ENCODE measurements at places on chromosomes 2 and 18.
A peak's percentile ranks its signal among the peaks of the same experiment; 100 is the strongest.

GRCh38 chr2:215841175-215841816 is 172.1 kb downstream of the MREG start:
- no peak for DNase-seq

DNA sequence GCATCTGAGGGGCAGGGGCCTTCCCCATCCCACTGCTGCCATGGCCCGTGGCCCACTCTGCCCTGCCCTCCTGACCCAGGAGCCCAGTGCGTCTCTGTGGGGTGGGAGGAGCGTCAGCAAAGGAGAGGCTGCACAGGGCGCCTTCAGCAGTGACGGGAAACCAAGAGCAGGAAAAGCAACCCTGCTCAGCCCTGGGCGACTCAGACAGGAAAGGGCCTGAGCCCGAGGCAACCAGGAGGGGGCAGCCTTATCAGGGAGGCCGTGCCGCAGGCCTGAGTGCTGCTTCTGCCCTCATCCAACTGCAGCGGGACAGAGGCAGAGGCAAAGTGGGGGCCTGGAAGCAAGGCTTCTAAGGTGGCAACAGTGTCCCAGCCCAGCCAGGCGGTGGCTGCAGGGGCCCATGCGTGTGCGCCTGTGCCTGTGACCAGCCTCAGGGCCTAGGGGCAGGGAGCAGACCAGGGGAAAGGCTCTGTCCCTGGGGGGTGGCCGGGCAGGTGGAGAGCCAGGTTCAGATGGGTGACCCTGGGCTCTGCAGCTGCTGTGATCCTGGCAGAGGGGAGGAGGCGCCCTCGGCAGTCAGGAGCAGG is 23.3 kb upstream of the ALPI start:
- DNase-seq: no peak

DNA sequence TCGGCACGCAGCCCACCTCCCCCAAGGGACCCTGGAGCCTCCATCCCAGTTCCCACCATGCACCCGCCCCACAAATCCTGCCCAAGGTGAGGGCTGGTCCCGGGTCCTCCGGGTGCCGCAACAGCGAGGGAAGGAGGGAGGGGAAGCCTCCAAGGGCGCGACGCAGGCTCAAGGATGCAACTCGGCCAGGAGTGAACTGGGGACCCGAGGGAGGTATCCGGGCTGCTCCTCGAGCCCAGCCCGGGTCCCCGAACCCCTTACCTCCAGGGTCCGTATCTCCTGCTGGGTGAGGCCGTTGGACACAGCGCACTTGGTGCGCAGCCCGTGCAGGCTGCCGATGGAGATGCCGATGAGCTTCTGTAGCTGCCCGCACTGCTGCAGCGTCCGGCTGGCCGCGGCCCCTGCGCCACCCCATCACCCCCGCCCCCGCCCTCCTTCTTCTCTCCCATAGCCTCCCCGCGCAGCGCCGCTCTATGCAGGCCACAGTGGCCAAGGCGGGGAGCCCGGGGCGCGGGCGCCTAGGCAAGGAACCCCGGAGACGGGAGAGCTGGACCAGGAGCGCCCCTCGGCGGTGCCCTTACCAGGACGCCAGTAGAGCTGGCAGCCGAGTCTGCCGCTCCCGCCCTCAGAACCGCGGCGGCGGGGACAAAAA is 124.1 kb downstream of the ANKRD30BL start:
- DNase-seq: peak; percentile 3

DNA sequence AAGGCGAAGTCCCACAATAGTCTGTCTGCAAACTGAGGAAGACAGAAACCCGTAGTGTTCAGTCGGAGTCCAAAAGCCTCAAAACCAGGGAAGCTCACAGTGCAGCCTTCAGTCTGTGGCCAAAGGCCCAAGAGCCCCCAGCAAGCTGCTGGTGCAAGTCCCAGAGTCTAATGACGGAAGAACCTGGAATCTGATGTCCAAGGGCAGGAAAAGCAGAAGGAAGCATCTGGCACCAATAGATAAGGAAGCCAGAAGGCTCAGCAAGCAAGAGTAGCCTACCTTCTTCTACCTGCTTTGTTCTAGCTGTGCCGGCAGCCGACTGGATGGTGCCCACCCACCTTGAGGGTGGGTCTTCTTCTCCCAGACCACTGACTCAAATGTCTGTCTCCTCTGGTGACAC is 21.8 kb downstream of the CFAP210 start:
- no peak for DNase-seq

- DNase-seq: peak; percentile 96
Measured at GRCh38 chr2:215712871-215713790, 277.3 kb upstream of the FN1 start.

All from iris pigment epithelial cell (primary cell).